Aorta (tissue), 5 donors: ENCODE measurements at places on chromosomes 1 and 21.

DNA sequence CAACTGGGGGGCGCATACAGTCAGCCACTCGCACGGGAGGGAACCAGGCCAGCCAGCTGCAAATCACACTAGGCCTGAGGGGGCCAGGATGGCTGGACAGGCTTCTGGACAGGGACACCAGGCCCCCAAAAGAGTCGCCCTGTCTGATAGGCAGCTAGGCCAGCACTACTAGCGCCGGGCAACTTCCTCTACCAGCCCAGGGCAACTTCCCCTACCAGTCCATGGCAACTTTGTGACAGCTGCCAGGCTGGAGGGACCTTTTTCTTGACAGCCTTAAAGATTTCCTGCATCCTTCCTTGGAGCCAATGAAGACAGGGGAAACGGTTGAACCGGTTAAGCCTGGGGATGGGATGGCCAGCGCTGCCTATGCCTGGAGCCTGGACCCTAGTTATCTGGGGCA lies 5.1 kb downstream of the IFFO2 start:
- no peaks in the 10 kb centered on the region for H3K27me3 ChIP-seq
- peaks cover 2% of the 10 kb centered on the region for H3K4me1 ChIP-seq
- no peaks in the 10 kb centered on the region for H3K36me3 ChIP-seq
- no peak overlapping the region for H3K4me3 ChIP-seq
- DNase-seq, result no peak

- no peaks in the 10 kb centered on the region for H3K4me1 ChIP-seq
- no peak overlapping the region for H3K4me3 ChIP-seq
- DNase-seq, result peak; percentile 35
- no peak overlapping the region for H3K27ac ChIP-seq
- H3K36me3 ChIP-seq, result no peaks in the 10 kb centered on the region
- H3K27me3 ChIP-seq, result no peaks in the 10 kb centered on the region
Measured at GRCh38 chr21:46151989-46152926, 3.1 kb downstream of the FTCD start.

DNA sequence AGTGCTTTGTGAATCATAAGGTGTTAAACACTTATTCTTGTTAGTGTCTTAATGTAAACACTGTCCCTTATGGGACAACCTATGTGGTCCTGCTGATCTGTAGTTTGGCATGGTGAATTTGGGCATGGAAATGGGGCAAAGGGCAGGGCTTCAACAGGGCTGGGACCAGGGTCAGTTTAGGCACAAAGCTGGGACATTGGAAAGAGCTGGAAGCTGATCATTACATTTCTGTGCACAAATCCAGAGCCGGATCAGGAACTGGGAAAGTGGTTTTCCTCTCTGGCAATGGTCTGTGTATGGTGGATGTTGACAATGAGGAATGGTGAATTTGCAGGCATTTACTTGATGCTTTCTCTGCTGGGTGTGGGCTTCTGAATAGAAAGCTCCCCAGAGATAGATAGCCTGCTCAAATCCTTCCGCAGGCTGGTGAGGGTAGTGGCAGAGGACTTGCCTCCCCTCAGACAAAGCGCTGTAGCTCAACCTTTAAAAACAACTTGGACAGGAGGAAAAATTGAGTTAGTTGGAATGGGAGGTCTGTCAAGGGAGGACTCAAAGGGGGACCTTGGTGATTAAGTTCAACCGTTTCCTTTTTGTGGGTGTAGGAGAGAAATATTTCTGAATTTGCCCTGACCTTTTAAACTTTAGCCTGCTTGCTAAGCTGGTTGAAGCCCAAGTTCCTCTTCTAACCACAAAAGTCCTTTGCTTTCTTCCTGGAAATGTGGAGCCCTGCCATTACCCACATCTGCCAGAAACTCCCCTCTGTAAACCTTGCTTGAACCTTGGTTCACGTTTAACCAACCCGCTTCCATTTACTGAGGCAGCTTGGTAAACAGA lies 35.3 kb downstream of the HLX start:
- H3K4me3 ChIP-seq, result no peak overlapping the region
- no peaks in the 10 kb centered on the region for H3K27me3 ChIP-seq
- no peak overlapping the region for H3K27ac ChIP-seq
- no peaks in the 10 kb centered on the region for H3K36me3 ChIP-seq
- H3K4me1 ChIP-seq, result no peaks in the 10 kb centered on the region
- no peak for DNase-seq

DNA sequence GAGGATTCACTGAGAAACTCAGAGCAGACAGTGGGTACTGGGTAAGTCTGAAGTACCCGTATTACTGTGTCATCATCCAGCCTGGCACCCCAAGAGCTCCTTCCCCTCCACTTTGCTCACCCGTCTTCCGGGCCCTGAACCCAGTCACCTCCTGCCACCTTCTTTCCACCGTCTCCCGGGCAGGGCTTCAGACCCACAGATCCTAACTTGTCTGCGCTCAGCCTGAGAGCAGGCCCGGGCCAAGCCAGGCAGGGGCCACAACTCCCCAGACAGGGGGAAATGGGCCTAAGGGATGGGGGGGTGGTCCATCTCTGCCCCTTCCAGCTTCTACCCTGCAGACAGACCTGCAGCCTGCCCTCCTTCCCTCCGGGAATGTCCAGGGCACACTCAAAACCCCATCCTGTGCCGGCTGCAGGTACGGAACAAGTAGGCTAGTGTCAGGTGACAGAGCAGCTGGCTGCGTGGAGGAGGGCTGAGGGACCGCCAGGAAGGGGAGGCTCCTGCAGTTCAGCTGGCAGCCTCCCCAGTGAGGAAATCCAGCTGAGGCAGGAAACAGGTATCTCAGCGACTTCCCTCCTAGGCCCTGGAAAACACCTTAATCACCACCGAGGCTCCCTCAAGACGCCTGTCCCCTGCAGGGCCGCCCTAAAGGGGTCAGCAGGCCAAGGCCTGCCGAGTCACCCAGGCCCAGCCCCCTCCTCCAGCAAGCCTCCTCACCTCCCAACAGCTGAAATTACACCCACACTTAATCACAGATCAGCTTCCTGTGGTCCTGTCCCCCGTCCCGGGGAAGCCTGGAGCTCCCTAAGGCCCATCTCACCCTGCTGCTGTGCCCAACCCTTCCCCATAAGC lies 3.5 kb downstream of the HSPG2 start:
- H3K36me3 ChIP-seq, result no peaks in the 10 kb centered on the region
- no peak overlapping the region for H3K4me3 ChIP-seq
- no peak for DNase-seq
- H3K27ac ChIP-seq, result peak overlapping the region; percentile 71
- H3K27me3 ChIP-seq, result no peaks in the 10 kb centered on the region

DNA sequence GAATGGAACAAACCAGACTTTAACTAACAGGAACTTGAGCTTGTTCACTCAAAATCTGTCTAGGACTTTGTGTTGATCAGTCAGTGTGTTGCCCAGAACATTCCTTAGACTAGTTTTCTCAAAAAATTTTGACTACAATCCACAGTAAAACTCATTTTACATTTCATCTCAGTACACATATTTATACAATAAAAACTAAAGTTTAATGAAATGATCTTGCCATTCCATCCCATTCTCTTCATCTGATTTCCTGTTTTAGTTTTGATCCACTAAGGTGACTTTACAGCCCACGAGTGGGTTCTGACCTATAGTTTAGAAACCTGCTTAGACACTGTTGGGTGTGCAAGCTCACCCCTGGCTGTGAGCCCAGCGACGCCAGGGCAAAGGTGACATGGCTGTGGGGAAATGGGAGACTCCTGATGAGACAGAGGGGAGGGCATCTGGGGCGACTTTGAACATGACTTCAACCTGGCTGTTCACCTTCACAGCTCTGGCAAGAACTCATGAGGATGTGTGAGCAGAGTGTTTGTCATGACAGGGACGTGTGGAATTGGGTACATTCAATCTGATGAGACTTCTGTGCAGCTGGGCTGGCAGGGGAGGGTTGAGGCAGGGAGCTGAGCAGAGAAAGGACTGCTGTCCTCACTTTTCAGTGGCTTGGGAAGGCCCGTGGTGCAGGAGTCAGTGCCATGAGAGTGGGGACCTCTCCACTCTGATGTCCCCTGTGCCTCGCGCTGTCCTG lies 40.6 kb downstream of the LHX4 start:
- no peaks in the 10 kb centered on the region for H3K4me1 ChIP-seq
- no peak overlapping the region for H3K4me3 ChIP-seq
- H3K36me3 ChIP-seq, result peaks cover 1% of the 10 kb centered on the region

DNA sequence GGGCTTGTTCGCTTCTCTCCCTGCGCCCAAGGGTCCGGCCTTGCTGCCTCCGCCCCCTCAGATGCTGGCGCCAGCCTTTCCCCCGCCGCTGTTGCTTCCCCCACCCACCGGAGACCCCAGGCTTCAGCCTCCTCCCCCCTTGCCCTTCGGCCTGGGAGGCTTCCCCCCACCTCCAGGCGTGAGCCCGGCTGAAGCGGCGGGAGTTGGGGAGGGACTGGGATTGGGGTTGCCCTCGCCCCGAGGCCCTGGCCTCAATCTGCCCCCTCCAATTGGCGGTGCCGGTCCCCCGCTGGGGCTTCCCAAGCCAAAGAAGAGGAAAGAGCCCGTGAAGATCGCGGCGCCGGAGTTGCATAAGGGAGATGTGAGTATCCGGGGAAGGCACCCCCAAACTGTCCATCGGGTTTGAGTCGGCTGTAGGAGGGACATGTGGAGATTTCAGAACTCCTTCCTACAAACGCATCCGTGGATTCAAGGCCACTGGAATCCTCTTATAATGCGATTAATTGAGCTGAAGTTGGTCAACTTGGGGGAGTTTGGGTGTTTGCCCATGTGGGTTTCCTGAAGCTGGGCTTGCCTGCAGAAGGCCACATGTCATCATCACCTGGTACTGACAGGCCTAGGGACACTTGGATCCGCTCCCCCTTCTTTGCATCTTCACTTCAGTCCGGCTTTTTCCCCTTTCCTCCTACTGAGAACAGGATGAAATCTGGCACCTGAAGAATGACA lies 707 bp downstream of the PRCC start:
- H3K27me3 ChIP-seq, result no peaks in the 10 kb centered on the region
- H3K4me3 ChIP-seq, result peak overlapping the region; percentile 91
- DNase-seq, result peak; percentile 86
- peak overlapping the region; percentile 83 for H3K27ac ChIP-seq
- H3K4me1 ChIP-seq, result peaks cover 4% of the 10 kb centered on the region
- H3K36me3 ChIP-seq, result no peaks in the 10 kb centered on the region

DNA sequence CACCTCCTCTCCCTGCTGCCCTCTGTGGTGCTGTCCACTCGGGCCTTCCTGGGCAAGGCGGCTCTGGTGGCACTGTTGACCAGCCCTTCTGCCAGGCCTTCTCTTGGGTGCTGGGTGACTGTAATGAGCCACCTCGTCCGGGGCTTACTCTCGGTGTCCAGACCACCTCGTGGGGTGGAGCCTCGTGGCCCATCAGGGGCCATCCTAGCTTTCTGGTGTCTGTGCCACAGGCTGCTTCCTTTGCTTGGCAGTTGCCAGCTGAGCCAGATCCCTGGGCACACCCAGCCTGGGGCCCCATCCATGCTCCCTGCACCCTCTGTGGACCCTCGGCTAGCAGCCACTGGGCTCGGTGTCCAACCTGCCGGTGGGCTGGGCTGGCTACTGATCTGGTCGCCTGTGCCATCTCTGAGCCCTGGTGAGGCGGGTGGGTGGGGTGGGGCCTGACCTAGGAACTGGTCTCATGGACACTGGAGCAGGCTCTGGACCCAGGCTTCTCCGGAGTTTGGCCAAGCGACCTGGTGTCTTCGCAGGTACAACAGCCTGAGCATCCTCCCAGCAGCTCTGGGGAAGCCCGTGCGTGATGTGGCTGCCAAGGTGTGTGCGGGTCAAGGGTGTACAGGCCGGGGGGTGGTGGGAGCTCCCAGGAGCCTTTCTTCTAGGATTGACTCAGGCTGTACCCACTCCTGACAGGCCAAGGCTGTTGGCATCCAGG lies 1.4 kb downstream of the PRXL2B start:
- H3K4me3 ChIP-seq, result no peak overlapping the region
- no peak overlapping the region for H3K27ac ChIP-seq
- peak; percentile 71 for DNase-seq
- H3K4me1 ChIP-seq, result no peaks in the 10 kb centered on the region
- no peaks in the 10 kb centered on the region for H3K36me3 ChIP-seq
- no peaks in the 10 kb centered on the region for H3K27me3 ChIP-seq

GRCh38 chr1:58882322-58882948 lies 98.6 kb upstream of the JUN start:
- no peaks in the 10 kb centered on the region for H3K36me3 ChIP-seq
- H3K27me3 ChIP-seq, result no peaks in the 10 kb centered on the region
- H3K4me1 ChIP-seq, result peaks cover 4% of the 10 kb centered on the region

GRCh38 chr1:161801955-161802354 lies 35.8 kb downstream of the ATF6 start:
- no peaks in the 10 kb centered on the region for H3K4me1 ChIP-seq
- no peak overlapping the region for H3K27ac ChIP-seq
- no peak for DNase-seq
- H3K27me3 ChIP-seq, result no peaks in the 10 kb centered on the region

GRCh38 chr1:94999456-95000131 lies 72.7 kb upstream of the CNN3 start:
- H3K27ac ChIP-seq, result no peak overlapping the region
- DNase-seq, result no peak
- H3K4me3 ChIP-seq, result no peak overlapping the region
- no peaks in the 10 kb centered on the region for H3K36me3 ChIP-seq

DNA sequence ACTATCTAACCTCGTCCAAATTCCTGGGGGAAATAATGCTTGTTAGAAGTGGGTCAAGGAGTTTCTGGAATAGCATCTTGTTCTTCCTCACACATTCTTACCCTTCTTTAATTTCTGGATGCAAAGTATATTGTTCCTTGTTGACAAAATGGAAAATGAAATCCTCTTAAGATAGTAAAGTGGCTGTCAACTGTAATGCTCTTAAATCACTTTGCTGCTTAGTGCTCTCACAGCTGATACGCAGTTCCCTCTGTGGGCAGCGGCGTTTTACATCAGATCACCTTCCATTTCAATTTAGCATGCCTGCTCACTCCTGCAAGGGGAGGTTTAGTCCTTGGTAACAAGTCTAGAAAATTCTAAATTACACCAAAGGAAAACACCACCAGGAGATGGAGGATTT lies 113.1 kb downstream of the DNM3 start:
- no peaks in the 10 kb centered on the region for H3K4me1 ChIP-seq
- no peak overlapping the region for H3K4me3 ChIP-seq
- H3K27me3 ChIP-seq, result no peaks in the 10 kb centered on the region
- no peaks in the 10 kb centered on the region for H3K36me3 ChIP-seq

DNA sequence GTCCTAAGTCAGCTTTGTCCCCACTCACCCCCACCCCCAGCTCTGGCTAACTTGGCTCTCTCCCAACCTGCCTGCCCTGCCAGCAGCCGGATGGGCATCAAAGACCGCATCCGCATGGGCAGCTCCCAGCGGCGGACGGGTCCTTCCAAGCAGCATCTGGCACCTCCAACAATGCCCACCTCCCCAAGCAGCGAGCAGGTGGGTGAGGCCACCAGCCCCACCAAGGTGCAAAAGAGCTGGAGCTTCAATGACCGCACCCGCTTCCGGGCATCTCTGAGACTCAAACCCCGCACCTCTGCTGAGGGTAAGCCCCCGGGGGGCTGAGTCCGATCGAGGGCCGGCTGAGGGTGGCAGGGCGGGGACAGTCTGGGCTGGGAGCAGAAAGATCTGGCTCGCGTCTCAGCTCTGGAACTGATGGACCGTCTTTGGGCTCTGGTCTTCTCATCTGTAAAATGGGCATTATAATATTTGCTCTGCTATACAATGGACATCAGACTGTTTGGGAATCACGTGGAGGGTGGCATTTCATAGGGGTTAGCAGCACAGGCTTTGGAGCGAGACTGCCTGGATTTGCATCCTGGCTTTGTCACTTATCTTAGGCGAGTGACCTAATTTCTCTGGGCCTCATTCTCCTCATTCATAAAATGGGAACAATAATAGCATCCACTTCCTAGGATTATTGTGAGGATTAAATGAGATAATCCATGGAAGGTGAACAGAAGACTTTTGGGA lies 31.0 kb downstream of the CITED4 start:
- no peaks in the 10 kb centered on the region for H3K27me3 ChIP-seq

GRCh38 chr1:106937104-106937503 lies 119.4 kb upstream of the PRMT6 start:
- no peaks in the 10 kb centered on the region for H3K36me3 ChIP-seq
- H3K4me1 ChIP-seq, result no peaks in the 10 kb centered on the region
- no peak overlapping the region for H3K4me3 ChIP-seq
